ENCODE measurements at places on chromosomes 2 and 18. TPM values are rescaled to one million over a fixed set of nuclear protein-coding genes. Genes with fewer than 3 reads are reported as not detected.

The ATF2 gene
- total RNA-seq: 56.2 TPM

The XDH gene
- total RNA-seq: not detected

The C2orf78 gene
- total RNA-seq: not detected

The SLC40A1 gene
- total RNA-seq: 4.6 TPM

The GPR45 gene
- not detected for total RNA-seq

The HOXD11 gene
- total RNA-seq: not detected

The TSPYL6 gene
- not detected for total RNA-seq

The OTX1 gene
- total RNA-seq: not detected

The RNASEH1 gene
- total RNA-seq: 24.7 TPM

The TUBB8B gene
- not detected for total RNA-seq

The MYO3B gene
- 0.11 TPM for total RNA-seq

The LYPD6 gene
- total RNA-seq: not detected

The FAHD2B gene
- 26.9 TPM for total RNA-seq

The TEX44 gene
- total RNA-seq: not detected

The DNAJC5G gene
- total RNA-seq: not detected

The CSRNP3 gene
- not detected for total RNA-seq

The ADRA2B gene
- 0.26 TPM for total RNA-seq

The PROKR1 gene
- total RNA-seq: not detected

The TTN gene
- total RNA-seq: 11.9 TPM

The ASTL gene
- 12.2 TPM for total RNA-seq

The EPG5 gene
- 30.3 TPM for total RNA-seq

The DPP10 gene
- not detected for total RNA-seq

The ITGA4 gene
- 227 TPM for total RNA-seq

The MLPH gene
- not detected for total RNA-seq

The CCL20 gene
- not detected for total RNA-seq
